MG63 (cell line): ENCODE measurements at places on chromosomes 16 and 17. TPM values are rescaled to one million over a fixed set of nuclear protein-coding genes. Genes with fewer than 3 reads are reported as not detected.

Gene KRT28
- total RNA-seq: not detected in 2 replicates

DNA sequence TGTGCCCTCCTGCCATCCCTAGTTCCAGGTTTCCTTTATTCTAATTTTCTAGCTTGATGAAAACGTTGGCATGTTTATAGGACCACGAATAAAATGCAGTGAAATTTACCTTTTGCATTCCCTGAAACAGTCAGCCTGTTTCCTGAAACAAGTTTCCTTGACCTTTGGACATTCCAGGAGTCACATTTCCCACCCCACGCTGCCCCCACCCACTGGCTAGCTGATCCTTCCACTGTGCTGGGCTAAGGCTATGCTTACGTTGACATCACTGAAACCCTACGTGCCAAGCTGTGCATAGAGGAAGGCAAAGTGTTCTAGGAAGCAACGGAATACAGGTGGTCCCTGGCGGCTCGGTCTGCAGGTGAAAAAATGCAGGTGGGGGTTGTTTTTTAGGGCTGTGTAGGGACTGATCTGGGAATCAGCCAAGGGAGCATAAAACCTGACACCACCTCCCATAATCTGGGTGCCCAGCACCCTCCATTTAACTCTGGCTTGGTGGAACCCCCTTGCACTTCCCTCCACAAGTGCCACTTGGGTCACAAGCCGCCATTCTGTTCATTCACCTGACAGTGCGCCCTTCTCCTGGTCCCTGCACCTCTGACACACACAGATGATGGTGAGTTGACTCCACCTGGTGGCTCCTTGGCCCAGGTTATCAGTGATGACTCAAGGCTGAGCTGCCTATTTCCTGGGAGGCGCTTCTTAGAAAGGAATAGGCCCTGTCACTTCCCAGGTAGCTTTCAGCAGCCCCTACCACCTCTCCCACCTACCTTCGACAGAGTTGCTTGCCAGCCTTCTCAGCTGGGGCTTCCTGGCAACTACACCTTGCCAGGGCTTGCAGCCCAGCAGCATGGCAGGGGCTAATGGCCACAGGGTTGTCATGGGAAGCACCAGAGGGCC lies 83.7 kb downstream of the N4BP1 start:
- DNase-seq: no peak

DNA sequence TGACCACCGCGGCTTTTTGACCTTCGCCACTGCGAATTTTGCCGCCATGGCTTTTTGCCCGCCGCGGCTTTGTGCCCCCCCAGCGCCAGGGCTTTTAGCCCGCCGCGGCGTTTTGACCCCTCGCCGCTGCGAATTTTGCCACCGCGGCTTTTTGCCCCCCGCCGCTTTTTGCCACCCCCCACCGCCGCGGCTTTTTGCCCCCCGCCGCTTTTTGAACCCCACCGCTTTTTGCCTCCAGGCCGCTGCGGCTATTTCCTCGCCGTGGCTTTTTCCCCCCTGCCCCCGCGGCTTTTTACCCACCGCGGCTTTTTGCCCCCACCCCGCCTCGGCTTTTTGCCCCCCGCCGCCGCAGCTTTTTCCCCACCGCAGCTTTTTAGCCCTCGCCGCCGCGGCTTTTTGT lies 134.8 kb upstream of the TP53TG3C start:
- DNase-seq: no peak

Gene TMEM106A
- 0.10 and 0.99 TPM in 2 replicates for total RNA-seq

DNA sequence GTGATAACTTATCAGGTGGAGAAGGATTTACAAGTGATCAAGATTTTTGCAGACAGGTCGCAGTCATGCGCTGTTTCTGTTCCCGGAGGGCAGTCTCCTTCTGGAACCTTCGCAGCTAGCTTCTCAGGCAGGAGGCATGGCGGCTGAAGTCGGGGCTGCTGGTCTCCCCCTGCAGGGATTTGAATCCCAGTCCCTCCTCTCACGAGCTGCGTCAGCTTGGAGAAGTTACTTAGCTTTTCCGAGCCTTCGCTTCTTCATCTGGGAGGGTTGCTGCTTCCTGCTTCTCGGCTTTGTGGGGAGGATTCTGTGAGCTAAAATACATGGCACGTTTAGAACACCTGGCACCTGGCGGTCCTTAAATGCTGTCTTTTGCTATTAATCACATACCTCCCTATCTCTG lies 287.8 kb upstream of the FOXF1 start:
- DNase-seq: peak; percentile 88

DNA sequence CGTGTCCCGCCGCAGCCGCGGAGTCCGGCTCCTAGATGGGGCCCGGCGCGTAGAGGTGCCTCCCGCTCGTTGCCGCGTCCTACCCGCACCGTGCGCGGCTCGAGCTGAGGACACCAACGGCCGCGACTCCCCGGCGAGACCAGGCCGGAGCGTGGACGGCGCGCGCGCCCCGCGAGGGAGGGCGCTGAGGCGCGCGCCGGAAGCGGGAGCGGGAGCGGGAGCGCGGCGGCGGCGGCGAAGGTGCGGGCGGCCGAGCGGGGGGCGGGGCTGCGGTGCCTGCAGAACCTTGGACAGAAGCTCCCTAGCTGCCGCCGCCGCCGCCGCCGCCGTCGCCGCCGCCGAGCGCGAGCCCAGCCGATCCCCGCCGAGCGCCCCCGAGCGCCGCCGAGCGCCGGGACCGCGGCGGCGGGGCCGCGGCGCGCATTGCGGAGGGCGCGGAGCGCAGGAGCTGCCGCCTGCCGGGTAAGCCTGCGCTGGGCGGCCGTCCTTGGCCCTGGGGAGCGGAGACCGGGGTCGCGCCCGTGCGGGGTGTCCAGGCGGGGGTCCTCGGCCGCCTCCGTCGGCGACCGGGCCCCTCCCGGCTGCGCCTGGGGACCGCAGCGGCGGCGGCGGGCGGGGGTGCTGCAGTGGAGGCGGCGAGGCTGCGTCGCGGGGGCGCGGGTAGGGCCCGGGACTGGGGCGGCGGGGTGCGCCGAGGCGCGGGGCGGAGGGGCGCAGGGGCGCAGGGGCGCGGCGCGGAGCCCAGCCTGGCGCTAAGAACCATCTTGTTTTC lies at the start of gene CDK5R1:
CDK5R1 (plus strand) TSS at position 293 of the 772 bp plus-strand sequence. CDS start 628 bp downstream, outside the sequence.
- DNase-seq: peak; percentile 75

Gene AIPL1
- not detected in 2 replicates for total RNA-seq

DNA sequence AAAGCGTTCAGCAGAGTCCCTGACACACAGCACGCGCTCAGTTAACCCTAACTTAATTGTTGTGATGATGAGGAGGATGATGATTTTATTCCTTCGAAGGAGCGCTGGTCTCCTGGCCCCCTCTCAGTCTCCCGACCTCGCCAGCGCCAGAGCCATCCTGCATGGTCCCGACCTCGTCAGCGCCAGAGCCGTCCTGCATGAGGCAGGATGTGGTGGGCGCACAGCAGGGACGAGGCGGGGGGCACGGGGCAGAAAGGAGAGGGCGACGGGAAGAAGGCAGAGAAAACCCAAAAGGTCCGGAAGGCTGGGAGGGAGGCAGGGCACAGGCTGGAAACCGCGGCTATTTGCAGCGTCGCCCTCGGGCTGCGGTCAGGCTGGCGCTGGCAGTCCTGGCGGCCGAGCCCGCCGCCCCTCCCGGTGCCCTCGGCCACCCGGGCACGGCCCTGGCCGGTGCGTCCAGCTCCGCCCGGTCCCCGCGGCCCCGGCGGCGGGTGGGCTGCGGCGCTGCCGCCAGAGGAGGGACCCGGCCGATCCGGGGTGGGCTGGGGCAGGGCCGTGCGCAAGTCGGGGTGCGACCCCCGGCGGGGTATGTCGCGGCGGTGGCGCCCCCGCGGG lies 3.0 kb upstream of the TAC4 start:
- no peak for DNase-seq
